IPS-NIHi11 (cell line): ENCODE measurements at places on chromosomes 2 and 18.
A peak's percentile ranks its signal among the peaks of the same experiment; 100 is the strongest.

DNA sequence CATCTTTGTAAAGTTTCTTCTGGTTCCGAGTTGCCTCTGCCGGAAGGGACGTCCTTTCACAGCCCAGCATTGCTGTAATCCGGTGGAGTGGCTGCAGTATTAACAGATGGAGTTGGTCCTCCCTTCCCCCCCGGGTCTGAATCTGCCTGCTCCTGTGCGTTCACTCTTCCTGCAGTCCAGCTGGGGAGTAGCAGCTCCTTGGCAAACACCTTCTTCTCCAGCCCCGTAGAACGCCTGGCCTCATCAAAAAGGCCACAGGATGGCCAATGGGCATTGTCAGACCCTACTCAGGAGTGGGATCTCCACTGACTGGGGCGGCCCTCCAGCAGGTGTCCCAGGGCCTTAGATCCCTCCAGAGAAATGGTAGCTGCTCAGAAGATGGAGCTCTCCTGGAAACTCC, 234.0 kb downstream of the FAM210A start:
- no peak for DNase-seq

DNA sequence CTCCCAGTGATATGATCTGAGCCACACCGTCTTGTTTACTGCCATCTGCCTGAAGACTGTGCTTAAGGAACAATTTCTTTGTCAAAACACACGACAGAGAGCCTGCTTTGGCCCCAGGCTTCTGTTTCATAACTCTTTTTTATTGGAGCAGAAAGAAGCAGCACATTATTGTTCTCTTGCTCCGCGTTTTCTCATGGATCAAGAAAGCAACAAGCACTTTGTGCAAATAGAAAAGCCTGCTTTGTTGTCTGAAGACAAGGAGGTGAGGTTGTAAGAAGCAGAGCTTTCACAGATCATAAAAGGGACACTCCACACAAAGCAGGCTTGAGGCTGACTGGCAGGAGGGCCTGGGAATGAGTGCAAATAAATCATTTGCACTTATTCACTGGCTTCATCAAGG, 118.3 kb upstream of the FAM136A start:
- DNase-seq: no peak

DNA sequence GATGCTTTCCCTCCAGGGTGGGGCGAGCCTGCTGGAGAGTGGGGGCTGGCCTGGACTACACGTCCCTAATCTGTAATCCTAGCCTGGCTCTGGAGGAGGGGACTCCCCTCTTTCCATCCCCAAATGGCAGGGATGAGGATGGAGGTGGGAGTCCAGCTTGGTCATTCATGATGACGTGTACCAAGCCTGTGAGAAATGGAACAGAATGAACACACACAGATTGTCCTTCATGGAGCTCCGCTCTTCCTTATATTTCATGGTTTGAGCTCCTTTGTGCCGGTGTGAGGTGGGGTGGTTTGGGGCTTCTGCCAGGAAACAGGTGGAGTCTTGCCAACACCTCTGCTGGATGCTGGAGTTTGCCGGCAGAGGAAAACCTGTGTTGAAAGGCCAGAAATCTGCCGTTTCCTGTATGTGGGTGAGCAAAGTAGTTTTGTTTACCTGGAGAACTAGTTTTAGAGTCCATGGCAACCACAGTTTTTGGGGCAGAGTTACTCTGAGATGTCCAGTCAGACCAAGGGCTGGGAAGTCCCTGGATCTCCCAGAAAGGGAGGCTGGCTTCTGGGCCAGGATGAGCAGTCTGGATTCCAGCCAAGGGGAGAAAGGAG, 417.6 kb upstream of the MEX3C start:
- no peak for DNase-seq

- DNase-seq: no peak
These were observed 25.7 kb downstream of the SGPP2 start for GRCh38 chr2:222450021-222450420.

GRCh38 chr18:79030680-79031079, 38.5 kb upstream of the ATP9B start:
- no peak for DNase-seq

- DNase-seq: no peak
These were observed 31.4 kb downstream of the MAPRE2 start for GRCh38 chr18:35072616-35073015.

DNA sequence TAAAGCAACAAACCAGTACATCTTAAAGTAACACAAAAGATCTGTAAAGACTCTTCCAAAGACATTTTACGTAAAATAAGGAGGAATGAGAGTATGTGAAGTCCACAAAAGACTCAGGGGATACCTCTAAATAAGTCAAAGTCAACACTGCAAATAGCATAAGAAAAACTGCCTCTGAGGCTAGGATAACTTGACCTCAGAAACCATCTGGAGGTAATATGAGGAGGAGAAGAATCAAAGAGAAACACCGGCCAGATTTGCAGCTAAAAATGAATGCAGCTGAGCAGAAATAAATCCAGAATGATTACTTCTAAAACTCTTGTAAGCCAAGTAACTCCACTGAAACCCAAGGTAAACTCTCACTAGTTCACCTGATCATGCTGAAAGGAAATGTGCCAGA, 52.2 kb upstream of the ERMN start:
- no peak for DNase-seq

GRCh38 chr2:231673348-231673770, 35.0 kb upstream of the PTMA start:
- peak; percentile 74 for DNase-seq

- no peak for DNase-seq
These were observed 114.0 kb downstream of the HIBCH start for GRCh38 chr2:190205657-190206056.

GRCh38 chr2:207090389-207090788, 75.4 kb downstream of the KLF7 start:
- DNase-seq: no peak

DNA sequence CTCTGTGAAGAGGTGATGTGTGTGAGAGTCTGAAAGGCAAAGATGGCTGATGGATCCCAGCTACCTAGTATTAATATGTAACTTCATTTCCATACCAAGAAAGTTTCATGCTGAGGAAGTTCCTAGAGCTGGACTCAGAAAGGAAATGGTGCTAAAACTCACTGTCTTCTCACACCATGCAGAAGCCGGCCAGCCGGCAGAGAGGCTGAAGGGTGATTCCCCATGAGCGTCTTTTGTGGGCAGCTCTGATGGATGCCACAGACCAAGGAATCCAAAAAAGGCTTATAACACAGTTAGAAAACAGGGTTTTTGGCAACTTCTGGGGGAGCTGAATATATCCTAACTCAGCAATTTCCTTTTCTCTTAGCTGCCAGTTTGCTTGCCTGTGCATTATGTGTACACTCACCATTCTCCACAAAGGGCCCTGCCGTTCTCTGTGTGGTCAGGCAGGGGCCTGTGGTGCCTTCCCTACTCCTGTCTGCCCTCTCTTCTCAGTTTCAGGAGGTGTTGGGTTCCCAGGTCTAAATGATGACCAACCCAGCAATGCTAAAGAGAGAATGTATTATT, 289.4 kb downstream of the MTX2 start:
- DNase-seq: no peak

DNA sequence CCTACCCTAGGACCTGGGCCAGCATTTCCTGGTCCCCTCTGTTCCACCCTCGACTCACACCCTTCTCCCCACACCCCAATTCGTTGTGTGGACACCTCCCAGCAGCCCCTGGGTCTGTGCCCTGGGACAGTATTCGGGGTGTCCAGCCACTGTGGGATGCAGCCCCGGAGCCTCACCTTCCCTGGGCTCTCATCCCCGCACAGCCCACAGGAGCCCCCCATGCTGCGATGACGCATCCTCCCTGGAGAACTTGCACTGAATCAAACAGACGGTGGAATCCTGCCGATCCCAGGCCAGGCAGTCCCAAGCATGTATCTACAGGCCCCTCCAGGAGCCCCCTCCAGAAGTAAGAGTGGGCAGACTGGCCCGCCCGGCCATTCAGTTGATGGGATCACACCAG, 9.7 kb downstream of the ITM2C start:
- DNase-seq: no peak

DNA sequence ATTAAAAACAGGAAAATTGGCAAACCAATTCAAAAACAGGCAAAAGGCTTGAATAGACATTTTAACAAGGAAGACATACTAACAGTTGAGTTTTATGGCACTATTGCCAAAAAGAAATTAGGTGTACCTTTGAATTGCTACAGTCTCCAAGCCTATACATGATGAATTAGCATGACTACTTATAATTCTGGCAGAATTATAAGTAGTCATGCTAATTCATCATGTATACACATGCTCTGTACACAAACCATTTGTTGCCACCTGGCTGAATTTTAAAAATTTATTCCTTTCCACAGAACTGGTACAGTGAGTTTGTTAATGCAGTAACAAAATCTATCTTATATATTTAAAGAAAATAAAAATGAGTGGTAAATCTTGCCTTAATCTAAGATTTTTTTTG, 1332.0 kb upstream of the CRIM1 start:
- no peak for DNase-seq

GRCh38 chr2:42050010-42050702, 2.3 kb downstream of the PKDCC start:
- no peak for DNase-seq

GRCh38 chr18:77086656-77087392, 45.8 kb downstream of the MBP start:
- peak; percentile 58 for DNase-seq

GRCh38 chr2:96470109-96470508, 35.0 kb downstream of the NEURL3 start:
- DNase-seq: no peak

- no peak for DNase-seq
These were observed 84.4 kb downstream of the PIK3C3 start for GRCh38 chr18:42039396-42039795.

- no peak for DNase-seq
These were observed 100.2 kb upstream of the ID2 start for GRCh38 chr2:8581601-8582041.

GRCh38 chr2:234873828-234874173, 78.0 kb upstream of the SH3BP4 start:
- DNase-seq: no peak
